Smooth muscle cell of the coronary artery (primary cell): ENCODE measurements at places on chromosomes 3 and 15. TPM values are rescaled to one million over a fixed set of nuclear protein-coding genes. Genes with fewer than 3 reads are reported as not detected.

Gene SCG5
- 4.7 and 100 TPM in 2 replicates for total RNA-seq

Gene CYB561D2
- total RNA-seq = 32.7 and 33.1 TPM in 2 replicates

Gene RBPMS2
- total RNA-seq = not detected in 2 replicates

Gene MYRIP
- under 0.01 and 0.68 TPM in 2 replicates for total RNA-seq

Gene PLA1A
- total RNA-seq = 0.08 and 0.12 TPM in 2 replicates

Gene PRR20G
- not detected in 2 replicates for total RNA-seq

Gene FRMD4B
- total RNA-seq = 0.70 and 3.2 TPM in 2 replicates

Gene SLC6A1
- total RNA-seq = under 0.01 TPM in 1 of 2 replicates, not detected in the other

Gene BTD
- total RNA-seq = 18.1 and 39.7 TPM in 2 replicates

Gene MNS1
- 0.47 and 0.98 TPM in 2 replicates for total RNA-seq

Gene TIMP4
- total RNA-seq = 0.68 and 3.4 TPM in 2 replicates

Gene CYP1A2
- not detected in 2 replicates for total RNA-seq

Gene ZNF80
- not detected in 2 replicates for total RNA-seq

Gene GRK7
- total RNA-seq = under 0.01 TPM in 1 of 2 replicates, not detected in the other

Gene CLRN1
- total RNA-seq = not detected in 2 replicates

Gene ZKSCAN7
- 4.6 and 8.3 TPM in 2 replicates for total RNA-seq

Gene ZDHHC19
- not detected in 2 replicates for total RNA-seq

Gene FBXO40
- not detected in 2 replicates for total RNA-seq

Gene GPR171
- total RNA-seq = not detected in 2 replicates

Gene HRH1
- total RNA-seq = 23.1 and 36.8 TPM in 2 replicates

Gene NANOGP8
- total RNA-seq = not detected in 2 replicates

Gene GABRG3
- total RNA-seq = not detected in 2 replicates
